A549 treated with dexamethasone at 1 μM for 4 hours (cell line): ENCODE measurements at places on chromosomes 3 and 15. TPM values are rescaled to one million over a fixed set of nuclear protein-coding genes. Genes with fewer than 3 reads are reported as not detected.

The ZNF502 gene
- total RNA-seq, result 1.6 to 2.2 TPM (median 1.6 TPM) in 5 replicates

The CFAP44 gene
- 0.76 to 1.7 TPM (median 1.5 TPM) in 5 replicates for total RNA-seq

The ZNF710 gene
- 12.5 to 19.9 TPM (median 17.5 TPM) in 5 replicates for total RNA-seq

The ADAMTS17 gene
- total RNA-seq, result 0.08 to 0.30 TPM (median 0.13 TPM) in 4 of 5 replicates, not detected in the other

The PPM1L gene
- total RNA-seq, result 0.27 to 0.90 TPM (median 0.65 TPM) in 5 replicates

The SLC35G2 gene
- total RNA-seq, result 22.4 to 24.6 TPM (median 24.3 TPM) in 5 replicates

The CADM2 gene
- 0.09 to 0.27 TPM (median 0.18 TPM) in 5 replicates for total RNA-seq

The GDPGP1 gene
- total RNA-seq, result 3.6 to 4.5 TPM (median 4.1 TPM) in 5 replicates

The SPTBN5 gene
- total RNA-seq, result 0.07 to 0.25 TPM (median 0.16 TPM) in 5 replicates

The IL20RB gene
- total RNA-seq, result 0.87 to 1.6 TPM (median 0.97 TPM) in 5 replicates

The HYKK gene
- 5.5 to 6.6 TPM (median 6.2 TPM) in 5 replicates for total RNA-seq

The ZNF660 gene
- total RNA-seq, result not detected in 5 replicates

The LYSMD2 gene
- 18.3 to 22.4 TPM (median 19.3 TPM) in 5 replicates for total RNA-seq

The SLC12A1 gene
- not detected in 5 replicates for total RNA-seq

The SAMMSON gene
- not detected in 5 replicates for total RNA-seq

The GATA2 gene
- total RNA-seq, result 3.9 to 5.7 TPM (median 4.6 TPM) in 5 replicates

The COLQ gene
- 0.12 to 0.36 TPM (median 0.28 TPM) in 5 replicates for total RNA-seq

The ETV5 gene
- 24.1 to 28.9 TPM (median 25.5 TPM) in 5 replicates for total RNA-seq

The SAMD7 gene
- total RNA-seq, result not detected in 5 replicates

The SI gene
- not detected in 5 replicates for total RNA-seq

The CSTA gene
- 0.58 to 1.6 TPM (median 1.0 TPM) in 5 replicates for total RNA-seq

The ST8SIA2 gene
- 0.31 to 0.47 TPM (median 0.40 TPM) in 5 replicates for total RNA-seq

The DPPA2 gene
- total RNA-seq, result 0.06 TPM in 1 of 5 replicates, not detected in the others

The CDC25A gene
- 8.2 to 10.2 TPM (median 9.2 TPM) in 5 replicates for total RNA-seq

The ZBTB47 gene
- 4.8 to 7.0 TPM (median 5.8 TPM) in 5 replicates for total RNA-seq

The ENTPD3 gene
- 0.03 to 0.05 TPM (median 0.04 TPM) in 3 of 5 replicates, not detected in the others for total RNA-seq

The UNC13C gene
- total RNA-seq, result not detected in 5 replicates

The TRH gene
- total RNA-seq, result not detected in 5 replicates
